Cortex of kidney (tissue), 1 donor: ENCODE measurements at places on chromosomes 2 and 18.

DNA sequence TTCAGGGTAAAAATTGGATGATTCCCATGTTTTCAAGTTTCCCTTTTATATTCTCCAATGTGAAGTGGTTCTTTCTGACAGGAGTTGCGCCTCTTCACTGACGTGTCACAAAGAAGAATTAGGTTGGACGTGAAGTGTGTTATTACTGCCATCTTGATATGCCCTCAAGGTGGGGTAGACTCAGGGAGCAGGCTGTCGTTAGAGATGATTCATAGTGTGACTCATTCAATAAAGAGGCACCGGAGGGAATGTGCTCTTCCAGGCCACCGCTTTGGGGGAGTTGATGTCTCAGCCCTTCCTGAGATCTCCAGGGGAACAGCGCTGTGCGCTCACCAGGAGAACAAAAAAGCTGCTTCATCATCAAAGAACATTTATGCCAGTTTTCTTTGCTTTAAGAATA, 3.6 kb upstream of the DGKD start:
- no peak for DNase-seq

DNA sequence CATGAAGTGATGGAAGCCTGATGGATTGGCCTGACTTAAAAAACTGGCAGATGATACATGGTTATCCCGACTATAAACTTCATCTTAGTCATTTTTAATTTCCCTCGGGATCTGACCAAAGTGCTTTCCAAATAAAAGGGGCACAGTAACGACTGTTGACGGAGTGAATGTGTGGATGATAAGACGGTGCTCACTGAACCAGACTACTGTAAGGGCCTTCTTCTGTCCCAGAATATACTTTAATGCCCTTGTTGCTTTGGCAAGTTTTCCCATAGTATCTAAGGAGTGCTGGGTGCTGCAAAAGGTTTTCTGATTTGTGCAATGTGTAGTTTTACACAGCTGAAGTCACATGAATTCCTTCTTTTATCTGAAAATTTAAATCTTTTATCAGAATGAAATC, 373.5 kb downstream of the DSEL start:
- DNase-seq = no peak

- no peak for DNase-seq
These were observed 564 bp downstream of the DPYSL5 start for GRCh38 chr2:26848336-26849055.

- DNase-seq = no peak
These were observed 45.6 kb downstream of the GPR39 start for GRCh38 chr2:132462236-132462635.

DNA sequence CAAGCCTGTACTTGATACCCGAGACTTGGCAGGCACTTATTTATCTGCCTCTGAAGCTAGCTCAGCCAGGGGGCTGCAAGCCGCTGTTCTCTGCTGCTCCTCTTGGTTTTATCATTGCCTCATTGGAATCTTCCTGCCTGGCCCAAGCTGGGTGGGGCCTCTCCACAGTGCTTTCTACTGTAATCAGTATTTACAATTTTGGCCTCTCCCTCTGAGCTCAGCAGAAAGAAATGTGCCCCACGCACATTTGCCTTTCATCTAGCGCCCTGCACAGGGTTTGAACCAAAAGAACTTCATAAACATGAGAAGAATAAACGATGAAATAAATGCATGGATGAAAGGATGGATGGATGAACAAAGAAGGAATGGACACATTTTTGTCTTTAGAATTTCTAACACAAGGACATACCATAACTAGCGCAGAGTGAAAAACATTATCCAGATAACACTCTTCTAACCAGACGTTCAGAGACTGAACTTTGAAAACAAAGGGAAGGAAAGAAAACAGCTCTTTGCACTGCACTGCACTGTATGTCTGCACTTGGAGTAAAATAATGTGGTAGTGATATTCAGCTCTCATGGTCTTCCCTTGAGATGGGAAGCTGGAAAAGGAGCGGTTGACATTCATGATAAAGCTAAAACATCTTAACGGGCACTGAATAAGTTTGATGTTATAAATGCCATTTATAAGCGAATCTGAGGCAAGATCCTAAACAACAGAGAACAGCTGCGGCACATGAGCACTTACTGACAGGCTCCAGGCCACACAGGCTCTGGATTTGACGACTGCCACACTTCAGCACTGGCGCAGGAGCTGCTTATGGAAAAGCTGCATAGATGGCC, 86.8 kb upstream of the SP3 start:
- DNase-seq = no peak

GRCh38 chr2:23603156-23603555, 218.2 kb downstream of the KLHL29 start:
- DNase-seq = no peak

DNA sequence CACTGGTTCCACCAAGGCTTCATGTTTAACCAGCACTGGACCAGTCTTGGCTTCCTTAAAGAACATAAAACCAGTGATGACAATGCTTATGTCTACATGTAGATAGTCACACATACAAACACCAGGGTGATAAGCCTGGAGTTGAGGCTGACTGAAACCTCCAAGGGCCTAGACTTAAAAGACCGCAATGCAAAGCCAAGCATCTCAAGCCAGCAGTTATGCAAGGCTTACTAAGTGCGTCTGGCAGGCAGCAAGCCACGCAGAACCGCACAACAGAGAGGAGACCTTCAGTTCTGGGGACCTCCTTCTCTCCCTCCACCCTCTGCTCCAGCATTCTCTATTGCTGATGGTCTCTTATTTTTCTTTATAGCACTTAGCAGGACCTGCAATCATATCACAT, 63.2 kb upstream of the ACAA2 start:
- no peak for DNase-seq

- no peak for DNase-seq
These were observed 723.3 kb downstream of the TSN start for GRCh38 chr2:122478771-122479170.

DNA sequence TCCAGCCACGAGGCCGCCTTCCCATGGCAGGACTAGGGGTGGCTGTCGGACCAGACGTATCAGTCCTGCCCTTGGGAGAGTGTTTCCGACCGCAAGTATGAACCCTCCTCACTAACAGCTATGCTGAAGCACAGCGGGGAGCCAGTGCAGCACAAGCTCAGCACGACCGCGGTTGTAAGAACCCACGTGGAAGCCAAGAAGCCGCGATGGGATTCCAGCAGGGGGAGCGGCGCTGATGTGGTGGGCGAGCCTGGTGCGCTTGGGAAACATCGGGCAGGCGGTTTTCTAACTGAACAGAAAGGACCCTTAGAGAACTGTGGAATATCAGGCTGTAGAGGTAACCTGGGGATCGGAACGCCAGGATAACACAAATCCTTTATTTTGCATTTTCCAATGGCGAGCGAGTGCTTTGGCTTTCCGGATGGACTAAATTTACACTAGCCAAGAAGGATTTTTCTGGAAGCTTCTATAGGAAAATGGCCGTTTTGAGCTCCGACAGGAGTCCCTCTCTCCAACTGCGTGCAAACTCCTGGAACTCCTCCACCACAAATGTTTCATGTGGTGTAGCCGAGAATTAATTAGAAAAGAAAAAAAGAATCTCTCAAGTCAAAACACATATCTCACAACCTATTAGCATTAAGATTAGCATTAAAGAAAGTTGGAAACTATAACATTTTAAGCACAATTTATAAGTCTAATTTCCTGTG, 132.0 kb upstream of the MYCN start:
- DNase-seq = no peak

- DNase-seq = no peak
These were observed 46.4 kb upstream of the SIX3 start for GRCh38 chr2:44895061-44895460.

DNA sequence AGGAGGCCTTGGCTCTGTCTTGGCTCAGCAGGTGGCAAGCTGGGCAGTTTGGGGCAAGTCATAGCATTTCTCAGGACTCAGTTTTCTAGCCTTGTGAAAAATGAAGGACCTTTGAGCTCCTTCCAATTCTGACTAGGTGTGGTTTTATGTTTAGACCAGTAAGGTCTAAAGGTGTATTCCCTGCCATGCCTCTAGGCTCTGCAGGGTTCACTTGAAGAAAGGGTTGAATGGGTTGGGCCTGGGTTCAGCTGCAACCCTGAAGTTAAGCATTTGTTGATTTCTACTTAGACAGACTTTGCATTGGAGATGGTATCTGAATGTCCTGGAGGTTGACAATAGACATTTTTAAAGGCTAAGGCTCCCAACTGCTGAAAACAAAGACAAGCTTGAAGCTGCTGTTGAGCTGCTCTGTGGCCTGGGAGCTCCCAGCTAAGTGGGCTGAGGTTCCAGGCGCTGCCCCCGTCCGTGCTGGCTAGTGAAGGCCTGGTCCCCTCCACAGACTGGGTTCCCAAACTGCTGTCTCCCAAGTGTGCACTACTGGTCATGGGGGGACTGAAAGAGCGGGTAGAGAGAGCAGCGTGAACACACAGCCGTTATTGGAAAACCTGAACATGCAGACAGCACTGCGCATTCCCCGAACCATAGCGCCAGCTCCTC, 100.7 kb upstream of the SMAD7 start:
- DNase-seq = no peak

GRCh38 chr2:119841550-119841949, 81.8 kb downstream of the PTPN4 start:
- no peak for DNase-seq

DNA sequence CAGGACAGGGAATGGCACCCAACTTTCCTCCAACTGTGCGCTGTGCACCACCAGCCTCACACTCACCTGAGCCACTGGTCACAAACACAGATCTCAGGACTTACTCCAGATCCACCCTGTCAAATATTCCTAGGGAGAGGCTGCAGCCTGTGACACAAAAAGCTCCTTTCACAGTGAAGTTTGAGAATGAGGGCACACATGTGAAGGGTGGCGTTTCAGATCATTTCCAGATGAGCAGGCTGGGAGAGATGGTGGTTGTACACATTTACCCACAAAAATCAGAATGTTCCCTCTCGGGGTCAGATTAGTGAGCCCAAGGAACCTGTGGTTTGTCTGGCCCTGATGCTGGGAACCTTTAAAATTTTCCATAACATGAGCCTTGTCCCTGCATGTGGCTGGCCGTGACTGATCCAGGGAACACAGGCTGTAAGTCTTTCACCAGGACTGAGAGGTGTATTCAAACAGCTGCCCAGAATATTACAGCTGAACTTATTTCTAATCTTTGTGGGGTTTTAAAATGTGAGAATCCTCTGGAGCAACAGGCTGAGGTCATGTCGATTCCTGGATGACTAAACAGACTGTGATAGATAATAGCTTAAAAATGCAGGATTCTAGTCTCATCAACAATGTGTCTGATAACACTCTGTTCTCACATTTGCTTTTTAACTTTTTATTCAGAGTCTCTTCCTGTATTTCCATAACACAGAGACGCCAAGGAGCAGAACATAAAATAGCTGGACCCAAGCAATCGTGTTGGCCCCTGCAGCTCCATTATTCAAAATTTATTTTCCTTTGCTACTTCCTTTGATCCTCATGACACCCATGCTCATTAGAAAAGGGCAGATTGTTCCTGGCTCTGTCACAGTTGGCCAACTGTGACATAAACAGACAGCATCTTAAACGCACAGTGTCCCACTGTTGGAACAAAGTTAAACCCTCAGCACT, 35.5 kb downstream of the IL1R2 start:
- DNase-seq = no peak

- DNase-seq = no peak
These were observed 102.7 kb downstream of the CSRNP3 start for GRCh38 chr2:165572151-165572550.

DNA sequence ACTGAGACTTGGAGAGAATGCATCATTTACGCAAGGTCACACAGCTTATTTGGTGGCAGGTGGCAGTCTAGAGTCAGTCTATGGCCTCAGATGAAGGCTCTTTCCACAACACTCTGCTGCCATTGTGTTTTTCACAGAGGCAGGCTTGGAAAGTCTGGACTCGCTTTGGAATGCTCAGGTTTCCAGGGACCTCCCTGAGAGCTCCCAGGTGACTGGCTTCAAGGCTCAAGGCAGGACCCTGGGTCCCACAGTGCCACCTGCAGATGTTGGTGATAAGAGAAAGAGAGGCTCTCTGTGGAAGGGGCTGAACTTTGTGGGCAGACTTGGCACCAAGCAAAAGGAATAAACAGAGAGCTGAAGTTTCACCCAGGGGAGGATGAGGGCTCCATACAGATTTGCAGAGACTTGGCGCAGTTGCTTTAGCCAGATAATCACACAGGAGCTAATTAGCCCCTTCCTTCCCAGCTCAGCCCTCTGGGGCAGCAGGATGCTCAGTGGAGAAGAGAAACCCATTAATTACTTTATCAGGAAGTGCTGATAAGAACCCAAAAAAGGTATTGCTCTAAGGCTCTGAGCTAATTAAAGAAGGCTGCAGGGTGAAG, 103.5 kb downstream of the LBH start:
- no peak for DNase-seq

- no peak for DNase-seq
These were observed 397.8 kb downstream of the SLC4A3 start for GRCh38 chr2:220025207-220025606.

- DNase-seq = no peak
These were observed 127.3 kb downstream of the SCG2 start for GRCh38 chr2:223474893-223475292.

GRCh38 chr2:85681372-85681763, 12.8 kb upstream of the GNLY start:
- DNase-seq = no peak

DNA sequence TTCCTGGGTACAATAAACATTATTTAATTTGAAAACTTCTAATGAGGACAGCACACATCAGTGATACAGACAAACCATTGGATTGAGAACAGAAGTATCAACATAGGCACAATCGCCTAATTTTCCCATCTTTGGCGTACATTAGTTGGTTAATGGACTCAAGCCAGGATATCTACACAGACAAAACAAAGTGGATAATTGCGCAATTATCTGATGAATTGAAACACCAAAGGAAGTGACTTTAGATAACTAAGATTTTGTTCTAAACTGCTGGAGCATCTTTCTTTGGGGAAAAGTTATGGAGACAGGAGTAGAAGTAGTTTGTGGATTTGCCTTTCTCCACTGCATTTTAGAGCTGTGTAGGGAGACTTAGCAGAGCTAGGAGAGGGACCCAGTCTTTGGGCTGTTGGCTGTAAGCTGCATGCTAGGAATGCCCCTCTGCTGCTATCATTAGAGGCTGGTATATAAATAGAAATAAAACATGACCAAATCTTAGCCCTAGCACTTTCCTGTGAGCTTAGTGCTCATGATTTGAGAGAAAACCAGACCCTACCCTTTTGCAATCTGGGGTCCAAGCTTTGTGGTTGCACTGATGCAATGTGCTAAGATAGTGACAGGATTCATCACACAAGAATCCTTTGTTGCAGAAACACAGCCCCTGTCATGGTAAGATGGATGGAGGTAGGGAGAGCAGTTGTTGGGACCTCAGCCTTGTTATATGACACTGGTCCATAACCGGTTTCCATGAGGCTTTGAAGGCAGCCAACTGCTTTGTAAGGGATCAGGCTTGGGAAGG, 264.5 kb upstream of the PIK3C3 start:
- no peak for DNase-seq

- no peak for DNase-seq
These were observed 113.0 kb upstream of the SLC1A4 start for GRCh38 chr2:64876137-64876647.

- DNase-seq = no peak
These were observed 5.3 kb upstream of the FOSL2 start for GRCh38 chr2:28387082-28387960.
